Psoas muscle (tissue), 8 donors: ENCODE measurements at places on chromosomes 6 and 20. TPM values are rescaled to one million over a fixed set of nuclear protein-coding genes. Genes with fewer than 3 reads are reported as not detected.

DNA sequence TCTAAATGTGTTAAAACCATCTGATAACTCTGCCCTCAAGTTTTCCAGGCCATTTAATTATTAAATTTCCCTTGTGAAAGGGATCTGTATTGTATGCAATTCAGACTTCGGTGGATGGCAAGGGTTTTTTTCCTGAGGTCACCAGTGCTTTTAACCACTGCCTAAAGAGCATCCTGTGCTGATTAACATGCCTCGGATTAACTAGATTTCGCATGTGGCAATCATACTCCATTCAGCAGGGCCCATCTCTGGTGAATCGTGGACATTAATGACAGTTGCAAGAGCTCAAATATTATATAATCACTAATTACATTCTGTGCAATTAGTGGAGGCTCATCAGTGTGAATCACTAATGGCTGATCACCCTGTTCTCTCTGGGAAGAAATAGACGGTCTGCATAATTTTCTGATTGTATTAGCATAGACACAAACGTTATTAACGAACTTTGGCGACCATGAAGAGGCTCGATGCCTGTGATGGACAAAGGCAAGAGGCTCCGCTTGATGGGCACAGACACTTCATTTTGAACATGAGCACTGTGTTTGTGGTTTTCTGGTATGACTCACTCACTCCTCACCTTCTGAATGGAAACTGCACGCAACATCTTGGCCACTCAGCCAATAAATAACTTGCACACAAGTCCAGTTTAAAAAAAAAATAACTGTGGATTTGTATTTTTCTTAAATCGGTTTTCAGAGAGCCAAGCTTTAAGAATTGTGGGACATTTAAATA lies 31.4 kb downstream of the LINC00237 start:
- H3K27ac ChIP-seq = no peak overlapping the region
- H3K36me3 ChIP-seq = no peaks in the 10 kb centered on the region
- no peak overlapping the region for H3K4me3 ChIP-seq

GRCh38 chr6:163897669-163898068 lies 483.2 kb downstream of the QKI start:
- no peak overlapping the region for H3K4me3 ChIP-seq
- H3K27ac ChIP-seq = no peak overlapping the region
- H3K27me3 ChIP-seq = no peaks in the 10 kb centered on the region
- H3K36me3 ChIP-seq = no peaks in the 10 kb centered on the region

DNA sequence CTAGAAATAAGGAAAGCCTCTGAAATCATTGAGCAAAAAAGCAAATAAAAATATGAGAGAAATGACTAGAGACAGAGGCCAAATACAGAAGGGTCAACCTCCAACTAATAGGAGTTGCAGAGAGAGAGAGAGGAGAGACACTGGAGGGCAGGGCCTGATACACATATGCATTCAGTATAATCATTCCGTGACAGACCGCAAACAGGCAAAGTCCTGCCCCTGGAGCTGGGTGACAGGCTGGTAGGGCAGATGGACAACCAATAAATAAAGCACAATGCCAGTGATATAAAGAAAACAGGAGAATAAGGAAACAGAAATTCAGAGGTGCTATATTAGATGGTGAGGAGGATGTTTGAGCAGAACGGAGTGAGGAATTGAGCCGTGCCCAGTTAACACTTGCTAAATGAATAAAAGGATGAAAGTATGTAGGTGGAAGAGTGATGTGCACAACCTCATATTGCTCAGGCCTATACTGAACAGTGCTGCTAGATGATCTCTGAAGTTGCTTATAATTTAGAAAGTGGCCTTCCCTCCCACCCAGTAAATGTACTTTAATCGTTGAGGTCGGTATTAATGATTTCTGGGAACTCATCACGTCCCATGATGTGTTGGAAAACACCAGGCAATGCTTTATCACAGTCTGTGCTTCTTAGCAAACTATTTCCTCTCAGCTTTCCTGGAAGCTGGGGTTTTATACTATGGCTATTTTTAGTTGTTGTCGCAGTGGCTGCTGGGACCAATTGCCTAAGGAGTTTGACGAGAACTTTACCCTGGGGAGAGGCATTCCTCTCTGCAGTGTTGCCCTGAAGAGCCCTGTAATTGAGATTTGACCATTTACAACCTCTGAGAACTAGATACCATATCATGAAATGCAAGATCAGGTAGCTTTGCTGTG lies 37.6 kb upstream of the CLIC5 start:
- no peaks in the 10 kb centered on the region for H3K36me3 ChIP-seq
- DNase-seq = no peak
- no peaks in the 10 kb centered on the region for H3K27me3 ChIP-seq
- no peak overlapping the region for H3K4me3 ChIP-seq
- H3K27ac ChIP-seq = peak overlapping the region; percentile 92

DNA sequence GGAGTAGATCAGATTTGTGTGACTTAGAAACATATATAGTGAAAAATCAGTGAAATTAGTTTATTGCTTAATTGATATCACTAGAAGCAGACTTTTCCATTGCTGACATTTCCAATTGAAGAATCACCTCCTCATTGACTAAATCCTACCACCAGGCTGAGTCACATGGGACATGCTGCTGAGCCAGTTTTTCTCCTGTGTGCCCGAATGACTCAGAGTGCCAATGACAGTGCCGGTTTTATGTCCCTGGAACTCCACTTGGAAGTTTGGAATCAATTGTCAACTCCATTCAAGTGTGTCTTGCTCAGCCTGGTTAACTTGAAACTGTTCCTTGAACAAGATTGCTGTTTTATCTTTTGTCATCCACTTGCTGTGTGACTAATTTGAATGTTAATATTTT lies 316.1 kb upstream of the PRDM1 start:
- DNase-seq = no peak
- H3K4me1 ChIP-seq = no peaks in the 10 kb centered on the region
- H3K27me3 ChIP-seq = no peaks in the 10 kb centered on the region
- H3K4me3 ChIP-seq = no peak overlapping the region
- H3K27ac ChIP-seq = no peak overlapping the region
- no peaks in the 10 kb centered on the region for H3K36me3 ChIP-seq

DNA sequence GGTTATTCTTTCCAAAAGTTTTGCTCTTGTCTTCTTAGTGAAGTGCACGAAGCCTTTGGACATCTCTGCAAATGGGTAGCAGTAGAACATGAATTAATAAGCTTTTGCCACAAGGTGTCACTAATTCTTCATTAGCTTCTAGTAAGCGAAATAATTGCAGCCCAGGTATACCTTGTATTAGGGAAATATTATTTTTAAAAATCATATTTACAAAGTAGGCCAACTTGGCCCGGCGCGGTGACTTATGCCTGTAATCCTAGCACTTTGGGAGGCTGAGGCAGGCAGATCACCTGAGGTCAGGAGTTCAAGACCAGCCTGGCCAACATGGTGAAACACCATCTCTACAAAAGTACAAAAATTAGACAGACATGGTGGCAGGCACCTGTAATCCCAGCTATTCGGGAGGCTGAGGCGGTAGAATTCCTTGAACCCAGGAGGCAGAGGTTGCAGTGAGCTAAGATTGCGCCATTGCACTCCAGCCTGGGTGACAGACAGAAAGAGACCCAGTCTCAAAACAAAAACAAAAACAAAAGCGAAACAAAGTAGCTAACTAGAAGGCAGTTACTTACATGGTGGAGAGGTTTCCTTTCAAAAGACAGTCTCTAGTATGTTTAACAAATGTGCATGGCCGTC lies 8.8 kb upstream of the RSPH3 start:
- H3K4me3 ChIP-seq = no peak overlapping the region
- H3K27me3 ChIP-seq = no peaks in the 10 kb centered on the region
- no peaks in the 10 kb centered on the region for H3K4me1 ChIP-seq
- no peak overlapping the region for H3K27ac ChIP-seq
- no peak for DNase-seq

DNA sequence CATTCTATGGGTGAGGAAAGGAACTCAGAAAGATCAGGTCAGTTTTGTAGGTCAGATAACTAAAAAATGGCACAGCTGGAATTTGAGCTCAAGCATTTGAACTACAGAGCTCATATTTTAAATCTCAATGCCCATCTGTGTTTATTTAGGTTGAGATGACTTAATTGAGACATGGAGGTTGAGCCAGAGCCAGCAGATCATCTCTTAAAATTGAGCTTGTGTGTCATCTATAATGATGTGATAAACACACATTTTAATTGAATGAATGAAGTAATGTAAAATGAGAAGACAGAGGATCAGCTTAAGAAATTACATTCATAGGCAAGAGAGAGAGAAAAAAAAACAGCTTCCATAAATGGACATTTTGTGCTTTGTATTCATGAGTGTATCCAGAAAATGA lies 3.7 kb downstream of the MANEA start:
- no peak overlapping the region for H3K4me3 ChIP-seq
- no peak overlapping the region for H3K27ac ChIP-seq
- no peaks in the 10 kb centered on the region for H3K27me3 ChIP-seq
- H3K4me1 ChIP-seq = peaks cover 4% of the 10 kb centered on the region
- no peaks in the 10 kb centered on the region for H3K36me3 ChIP-seq

DNA sequence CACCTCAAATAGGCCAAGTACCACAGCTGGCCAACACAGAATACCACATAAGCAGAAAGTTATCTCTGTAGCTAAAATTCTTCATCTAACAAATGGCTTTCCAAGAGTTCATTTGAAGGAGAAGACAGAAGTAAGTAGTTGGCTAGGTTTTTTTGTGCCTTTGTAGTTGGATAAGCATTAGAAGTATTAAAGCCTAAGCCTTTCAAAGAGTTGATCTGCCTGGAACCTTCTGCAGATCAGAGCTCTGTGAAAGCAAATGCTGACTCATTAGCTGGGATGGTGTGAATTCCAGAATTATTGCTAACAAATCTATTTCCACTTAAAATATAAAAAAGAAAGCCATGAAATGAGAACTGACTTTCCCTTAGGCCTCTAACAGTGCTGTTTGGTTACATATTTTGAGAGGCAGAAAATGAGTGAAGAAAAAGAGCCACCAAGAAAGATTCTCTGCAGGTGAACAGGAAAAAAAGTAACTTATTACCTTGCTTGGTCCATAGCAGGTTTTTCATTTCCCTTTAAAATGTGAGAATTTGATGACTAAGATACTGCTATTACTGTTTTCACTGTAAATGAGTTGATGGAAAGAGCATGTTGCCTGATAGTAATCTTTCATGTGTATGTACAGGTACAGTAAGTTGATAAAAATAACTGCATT lies 763.2 kb upstream of the FLRT3 start:
- no peaks in the 10 kb centered on the region for H3K4me1 ChIP-seq
- H3K36me3 ChIP-seq = no peaks in the 10 kb centered on the region
- H3K27ac ChIP-seq = no peak overlapping the region
- no peak overlapping the region for H3K4me3 ChIP-seq
- DNase-seq = no peak

DNA sequence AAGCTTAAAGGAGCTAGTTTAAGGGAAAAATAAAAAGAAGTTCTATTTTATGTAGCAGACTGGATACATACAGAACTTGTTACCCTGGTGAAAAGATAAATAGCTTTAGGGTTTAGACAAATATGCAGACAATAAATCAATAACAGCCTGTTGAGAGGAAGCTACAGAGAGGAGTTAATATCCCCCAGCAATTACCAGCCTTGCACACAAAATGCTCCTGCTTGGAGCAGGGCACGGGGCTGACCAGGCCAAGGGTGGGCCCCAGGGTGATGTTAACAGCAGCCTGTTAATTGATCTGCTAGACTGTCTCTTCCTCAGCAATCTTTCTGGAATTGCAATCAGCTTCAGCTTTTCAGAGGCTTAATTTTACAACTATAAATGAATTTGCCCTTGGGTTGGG lies 125.1 kb upstream of the SOX4 start:
- H3K27me3 ChIP-seq = no peaks in the 10 kb centered on the region
- H3K27ac ChIP-seq = no peak overlapping the region
- no peaks in the 10 kb centered on the region for H3K4me1 ChIP-seq
- H3K36me3 ChIP-seq = no peaks in the 10 kb centered on the region

- H3K4me3 ChIP-seq = no peak overlapping the region
- H3K4me1 ChIP-seq = peaks cover 23% of the 10 kb centered on the region
- DNase-seq = no peak
- H3K27ac ChIP-seq = no peak overlapping the region
- no peaks in the 10 kb centered on the region for H3K36me3 ChIP-seq
Observed at GRCh38 chr20:62149532-62150309, 6.2 kb downstream of the SS18L1 start.

DNA sequence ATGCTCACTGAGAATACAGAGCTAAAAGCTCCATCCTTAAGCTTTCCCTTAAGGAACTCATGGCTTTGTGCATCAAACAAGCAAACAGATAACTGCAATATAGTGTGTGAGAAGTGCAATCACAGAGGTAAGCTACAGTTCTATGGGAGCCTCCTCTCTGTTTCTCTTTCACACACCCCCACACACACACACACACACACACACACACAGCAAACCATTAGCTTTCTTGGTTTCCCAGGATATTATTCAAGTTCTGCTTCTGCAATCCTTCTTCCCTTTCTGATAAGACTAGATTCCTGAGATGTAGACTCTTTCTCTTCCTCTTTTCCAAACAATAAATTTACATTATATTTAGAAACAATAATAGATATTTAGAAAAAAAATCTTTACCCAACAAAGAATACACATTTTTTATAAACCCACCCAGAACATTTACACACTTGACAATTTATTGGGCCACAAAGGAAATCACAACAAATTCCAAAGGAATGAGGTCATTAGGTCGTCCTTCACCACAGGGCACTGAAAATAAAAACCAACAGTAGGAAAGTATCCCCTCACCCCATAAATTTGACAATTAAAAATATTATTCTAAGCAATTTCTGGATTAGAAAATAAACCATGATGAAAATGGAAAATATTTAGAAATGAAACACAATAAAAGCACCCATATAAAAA lies 9.3 kb upstream of the GFOD1 start:
- H3K36me3 ChIP-seq = no peaks in the 10 kb centered on the region
- H3K4me3 ChIP-seq = no peak overlapping the region
- no peaks in the 10 kb centered on the region for H3K4me1 ChIP-seq
- H3K27ac ChIP-seq = no peak overlapping the region
- no peaks in the 10 kb centered on the region for H3K27me3 ChIP-seq

DNA sequence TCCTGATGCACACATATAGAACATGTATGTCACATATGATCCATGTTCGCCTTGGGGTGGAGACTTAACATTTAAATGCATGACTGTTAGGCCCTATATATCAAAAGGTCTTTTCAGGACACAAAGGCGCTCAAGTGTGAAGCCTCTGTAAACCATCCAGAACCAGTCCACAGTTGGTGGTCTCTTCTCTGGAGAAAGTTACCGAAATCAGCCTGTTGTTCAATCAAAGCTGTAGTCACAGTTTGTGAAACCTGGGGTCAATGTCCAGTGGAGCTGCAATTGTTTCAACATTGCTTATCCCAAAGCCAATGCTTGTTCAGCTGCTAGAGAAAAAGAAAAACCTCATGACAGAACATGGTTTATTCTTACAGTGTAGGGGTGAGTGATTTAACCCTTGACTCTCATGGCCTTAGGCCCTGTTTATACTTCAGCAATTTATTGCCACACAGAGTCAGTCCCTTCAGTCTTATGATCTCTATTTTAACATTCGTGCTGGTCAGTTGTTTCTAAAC lies 193.6 kb upstream of the CST7 start:
- H3K27me3 ChIP-seq = no peaks in the 10 kb centered on the region
- no peak for DNase-seq
- H3K27ac ChIP-seq = no peak overlapping the region
- no peaks in the 10 kb centered on the region for H3K36me3 ChIP-seq
- no peaks in the 10 kb centered on the region for H3K4me1 ChIP-seq
- H3K4me3 ChIP-seq = no peak overlapping the region

GRCh38 chr20:59242714-59243626 lies 57.4 kb upstream of the EDN3 start:
- H3K27ac ChIP-seq = no peak overlapping the region
- no peaks in the 10 kb centered on the region for H3K36me3 ChIP-seq
- no peak overlapping the region for H3K4me3 ChIP-seq
- H3K4me1 ChIP-seq = no peaks in the 10 kb centered on the region
- H3K27me3 ChIP-seq = peaks cover 2% of the 10 kb centered on the region

Gene CDSN
- not detected for polyA plus RNA-seq

Gene COL20A1
- polyA plus RNA-seq = 0.08 TPM

Gene MROH8
- 3.4 TPM for polyA plus RNA-seq

Gene AGER
- polyA plus RNA-seq = 0.91 TPM

Gene RRP36
- 70.5 TPM for polyA plus RNA-seq

Gene HLA-F
- polyA plus RNA-seq = 12.0 TPM

Gene ALDH8A1
- polyA plus RNA-seq = 0.44 TPM

Gene OPN5
- 0.07 TPM for polyA plus RNA-seq
